AML-193 (cell line): ENCODE measurements at places on chromosomes 6 and 20.

- DNase-seq: no peak
Observed at GRCh38 chr20:10682939-10683338, 9.1 kb upstream of the JAG1 start.

- no peak for DNase-seq
Observed at GRCh38 chr6:24340998-24341938, 16.6 kb downstream of the DCDC2 start.

- no peak for DNase-seq
Observed at GRCh38 chr20:43824309-43825050, 90.2 kb upstream of the TOX2 start.

- DNase-seq: no peak
Observed at GRCh38 chr20:44023515-44024371, 109.1 kb downstream of the TOX2 start.

GRCh38 chr20:25319241-25320034, 71.2 kb downstream of the ABHD12 start:
- no peak for DNase-seq

DNA sequence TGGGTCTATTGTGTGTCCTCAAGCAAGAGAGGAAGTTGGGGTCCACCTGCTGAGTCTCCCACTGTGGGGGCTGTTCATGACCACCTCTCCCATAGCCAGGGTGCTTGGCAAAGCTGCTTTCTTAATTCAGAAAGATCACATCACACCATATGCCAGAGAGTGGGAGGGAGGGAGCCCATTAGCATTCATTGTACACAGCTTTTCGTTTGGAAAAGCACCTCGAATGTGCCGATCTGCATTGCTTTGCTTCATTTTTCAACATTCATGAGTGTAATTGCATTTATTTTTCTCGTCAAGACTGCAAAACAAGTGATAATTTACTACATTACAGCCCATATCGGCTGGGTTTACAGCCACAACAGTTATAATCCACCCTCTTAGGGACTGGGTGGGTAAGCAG, 327.3 kb downstream of the PTPRT start:
- DNase-seq: no peak
